ENCODE measurements at places on chromosomes 1 and 21.

- DNase-seq = no peak
Measured at GRCh38 chr1:215023155-215023832, 59.2 kb upstream of the KCNK2 start.

GRCh38 chr1:8662380-8663072 is 154.9 kb downstream of the RERE start:
- no peak for DNase-seq

- DNase-seq = no peak
Measured at GRCh38 chr1:37237948-37238347, 203.6 kb upstream of the GRIK3 start.

GRCh38 chr1:26169198-26169554 is 413 bp upstream of the C1orf232 start:
- DNase-seq = no peak

DNA sequence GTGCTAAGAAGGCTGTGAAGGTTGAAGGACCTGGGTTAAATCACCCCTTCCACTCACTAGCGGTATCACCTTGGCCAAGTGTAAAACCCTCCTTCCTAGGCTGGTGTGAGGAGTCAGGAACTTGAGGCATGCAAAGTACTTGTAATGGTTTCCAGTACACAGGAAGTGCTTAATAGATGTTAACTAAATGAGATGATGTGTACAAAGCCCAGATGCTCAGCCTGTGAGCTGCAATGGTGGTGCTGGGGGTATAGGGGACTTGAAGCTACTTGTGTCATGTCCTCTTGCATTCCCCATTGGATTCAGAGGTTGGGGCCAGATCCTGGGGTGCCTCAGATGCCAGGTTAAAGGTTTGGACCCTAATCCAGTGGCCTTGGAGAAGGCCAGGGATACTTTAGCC is 75.5 kb downstream of the EPHB2 start:
- DNase-seq = no peak

DNA sequence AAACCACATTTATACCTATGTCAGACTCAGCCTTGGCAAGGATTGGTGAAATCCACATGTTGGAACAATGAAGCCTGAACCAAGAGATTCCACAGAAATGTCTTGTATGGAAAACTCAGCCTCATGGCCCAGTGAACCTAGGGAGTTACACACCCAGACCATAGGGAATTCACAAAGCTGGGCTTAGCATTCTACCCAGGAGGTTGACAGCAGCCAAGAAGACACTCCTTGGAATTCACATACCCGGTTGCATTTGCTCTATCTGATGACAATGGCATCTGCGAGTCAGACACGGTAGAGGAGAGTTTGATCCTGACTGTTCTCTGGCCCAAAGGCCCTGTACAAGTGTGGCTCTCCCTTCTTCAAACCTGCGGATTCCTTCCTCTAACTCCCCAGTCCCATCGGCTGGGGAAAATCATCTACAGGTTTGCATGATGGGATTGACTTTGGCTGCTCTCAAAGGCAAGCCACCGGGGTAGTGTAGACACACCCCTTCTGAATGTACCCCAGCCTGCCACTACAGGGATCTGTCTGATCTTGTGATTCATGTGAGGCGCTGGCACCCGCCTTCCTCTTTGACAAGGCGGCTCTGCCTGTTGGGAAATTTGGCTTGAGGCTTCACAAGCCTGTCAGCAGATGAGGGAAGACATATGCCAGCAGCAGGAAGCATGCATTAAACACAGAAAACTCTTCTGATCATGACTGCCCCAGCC is 297.3 kb upstream of the KAZN start:
- no peak for DNase-seq

DNA sequence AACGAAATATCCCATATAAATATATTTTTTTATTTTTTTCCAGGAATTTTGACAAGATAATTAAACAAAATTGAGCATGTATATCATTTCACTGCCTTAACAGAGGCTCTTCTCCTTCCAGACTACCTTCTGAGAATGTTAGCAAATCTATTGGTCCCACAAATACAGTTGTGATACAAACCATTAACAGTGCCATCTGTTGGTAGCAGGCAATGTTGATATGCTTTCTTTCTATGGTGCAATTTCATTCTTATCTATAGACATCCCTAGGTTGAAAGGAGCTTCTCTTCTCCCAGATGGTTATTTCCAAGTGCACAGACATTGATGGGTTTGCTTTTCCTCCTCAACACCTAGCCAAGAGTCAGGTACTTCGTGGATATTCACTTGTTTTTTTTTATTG is 303.6 kb downstream of the USH2A start:
- DNase-seq = no peak

GRCh38 chr1:223319398-223319797 is 44.6 kb downstream of the SUSD4 start:
- DNase-seq = no peak

DNA sequence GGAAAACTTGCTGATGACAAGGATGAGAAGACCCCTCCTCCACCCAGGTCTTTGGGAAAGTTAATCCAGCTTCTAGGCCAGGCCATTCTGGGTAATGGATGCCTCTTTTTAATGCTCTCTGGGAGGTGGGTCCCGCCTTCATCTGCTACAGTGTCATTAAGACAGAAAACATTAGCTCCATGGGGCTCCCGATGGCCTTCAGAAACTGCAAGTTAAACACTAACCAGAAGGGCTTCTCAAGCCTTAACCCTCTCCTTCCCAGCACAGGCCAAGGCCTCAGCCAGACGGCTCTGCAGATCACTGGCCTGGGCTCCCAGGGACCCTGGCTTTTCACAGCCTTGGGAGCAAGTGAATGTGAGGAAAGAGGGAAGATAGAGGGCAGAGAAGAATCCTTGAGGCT is 364.9 kb downstream of the MATN1 start:
- DNase-seq = no peak

DNA sequence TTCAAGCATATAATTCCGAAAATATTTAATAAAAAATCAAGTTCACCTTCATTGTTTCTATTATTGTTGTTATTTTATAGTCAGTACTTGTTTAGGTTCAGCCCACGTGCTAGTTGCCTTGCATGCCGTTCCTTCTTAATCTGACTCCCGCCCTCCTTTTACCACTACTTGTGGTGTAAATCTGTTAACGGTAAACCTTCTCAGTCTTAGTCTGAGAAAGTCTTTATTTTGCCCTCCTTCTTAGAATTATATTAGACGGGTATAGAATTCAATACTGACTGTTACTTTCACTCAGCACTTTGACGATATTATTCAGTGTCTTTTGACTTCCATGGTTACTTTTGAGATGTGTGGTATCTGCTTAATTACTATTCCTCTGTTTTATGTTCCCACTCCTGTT is 104.8 kb downstream of the RGL1 start:
- DNase-seq = no peak

DNA sequence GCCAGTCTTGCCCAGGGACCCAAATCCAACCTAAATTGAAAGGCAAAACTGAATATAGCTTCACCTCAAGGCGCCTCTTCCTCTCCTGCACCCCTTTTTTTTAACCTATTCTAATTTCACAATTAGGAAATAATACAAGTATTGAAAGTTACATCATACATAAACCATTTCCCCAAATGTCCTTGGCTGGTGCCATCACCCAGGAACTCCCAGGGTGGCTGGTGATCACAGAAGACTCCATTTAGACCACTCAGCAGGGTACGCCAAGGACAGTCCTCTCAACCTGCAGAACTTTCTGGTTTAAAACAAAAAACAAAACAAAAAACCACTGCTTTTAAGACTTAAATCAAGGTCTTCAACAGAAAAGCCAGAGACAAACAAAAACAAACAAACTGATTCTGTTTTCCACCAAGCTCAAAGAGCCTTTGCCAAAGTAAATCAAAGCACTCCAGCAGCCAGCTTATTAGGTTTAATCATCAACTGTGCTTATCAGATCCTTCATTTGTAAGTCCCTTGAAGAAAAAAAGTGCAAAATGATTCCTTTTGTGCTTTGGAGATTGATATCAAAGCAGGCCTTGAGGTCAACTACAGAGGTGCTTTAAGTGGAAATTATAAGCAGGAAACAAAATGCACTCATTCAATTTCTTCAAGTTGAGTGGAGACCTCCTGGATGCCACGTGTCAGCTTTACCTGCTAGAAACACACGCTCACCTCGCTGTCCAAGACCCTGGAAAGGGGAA is 113.0 kb downstream of the ETS2 start:
- no peak for DNase-seq

Data from NCI-H1417 treated with DMSO at 0.1 percent for 48 hours (cell line).